ENCODE measurements at places on chromosomes 7 and 10.
A peak's percentile ranks its signal among the peaks of the same experiment; 100 is the strongest.

DNA sequence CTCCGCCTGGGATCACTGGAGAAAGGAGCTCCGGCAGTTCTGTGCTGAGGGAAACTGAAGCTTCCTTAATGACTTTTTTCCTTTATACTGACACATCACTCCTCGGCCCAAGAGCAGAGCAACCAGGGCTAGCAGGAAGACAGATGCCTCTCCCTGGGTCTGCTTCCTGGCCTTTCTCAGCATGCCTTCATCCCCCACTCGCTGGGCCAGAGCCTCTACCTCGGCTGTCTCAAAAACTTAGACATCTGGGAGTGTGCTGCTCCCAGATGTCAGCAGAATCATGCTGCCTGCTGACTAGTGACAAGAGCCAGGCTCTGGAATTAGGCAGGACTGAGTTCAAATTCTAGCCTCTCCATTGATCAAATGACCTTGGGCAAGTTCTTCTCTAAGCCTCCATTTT lies 24.4 kb upstream of the LRRC4 start:
- peaks cover 8% of the 10 kb centered on the region for H3K36me3 ChIP-seq
- DNase-seq, result no peak
- H3K4me1 ChIP-seq, result peaks cover 42% of the 10 kb centered on the region
- H3K27me3 ChIP-seq, result no peaks in the 10 kb centered on the region
- H3K4me3 ChIP-seq, result no peak overlapping the region
- H3K27ac ChIP-seq, result no peak overlapping the region

GRCh38 chr7:73395538-73396503 lies 37.8 kb upstream of the FZD9 start:
- H3K36me3 ChIP-seq, result no peaks in the 10 kb centered on the region
- no peak overlapping the region for H3K27ac ChIP-seq
- DNase-seq, result no peak
- no peak overlapping the region for H3K4me3 ChIP-seq

- H3K4me1 ChIP-seq, result no peaks in the 10 kb centered on the region
- H3K27ac ChIP-seq, result no peak overlapping the region
- H3K27me3 ChIP-seq, result no peaks in the 10 kb centered on the region
- DNase-seq, result no peak
Measured at GRCh38 chr10:72832701-72833100, 60.8 kb upstream of the OIT3 start.

DNA sequence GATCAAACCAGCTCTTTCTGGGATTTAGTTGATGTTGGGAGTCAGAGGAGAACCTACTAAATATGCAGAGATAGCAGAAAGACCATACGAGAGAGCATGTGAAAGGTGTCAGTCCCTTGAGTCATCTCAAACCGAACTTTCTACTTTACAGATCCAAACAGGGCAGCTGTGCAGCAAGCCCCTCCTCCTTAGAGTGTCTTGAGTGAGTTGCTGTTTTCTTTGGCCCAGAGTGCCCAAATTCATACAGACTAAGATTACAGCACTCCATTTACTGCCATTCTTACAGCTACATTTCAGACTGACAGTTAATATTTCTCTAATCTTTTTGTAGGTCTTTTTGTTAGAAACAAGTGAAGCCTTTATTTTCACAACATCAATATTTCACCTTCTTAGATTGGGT lies 53.4 kb downstream of the NRCAM start:
- no peaks in the 10 kb centered on the region for H3K36me3 ChIP-seq
- H3K27me3 ChIP-seq, result peaks cover 5% of the 10 kb centered on the region
- H3K4me3 ChIP-seq, result no peak overlapping the region
- DNase-seq, result no peak
- no peaks in the 10 kb centered on the region for H3K4me1 ChIP-seq
- no peak overlapping the region for H3K27ac ChIP-seq

GRCh38 chr10:33791272-33791660 lies 456.8 kb upstream of the NRP1 start:
- no peak for DNase-seq
- H3K27ac ChIP-seq, result no peak overlapping the region
- no peak overlapping the region for H3K4me3 ChIP-seq
- no peaks in the 10 kb centered on the region for H3K36me3 ChIP-seq
- H3K4me1 ChIP-seq, result no peaks in the 10 kb centered on the region

GRCh38 chr7:22651036-22651435 lies 76.0 kb upstream of the IL6 start:
- no peak overlapping the region for H3K4me3 ChIP-seq
- DNase-seq, result no peak
- no peak overlapping the region for H3K27ac ChIP-seq
- peaks cover 13% of the 10 kb centered on the region for H3K36me3 ChIP-seq

DNA sequence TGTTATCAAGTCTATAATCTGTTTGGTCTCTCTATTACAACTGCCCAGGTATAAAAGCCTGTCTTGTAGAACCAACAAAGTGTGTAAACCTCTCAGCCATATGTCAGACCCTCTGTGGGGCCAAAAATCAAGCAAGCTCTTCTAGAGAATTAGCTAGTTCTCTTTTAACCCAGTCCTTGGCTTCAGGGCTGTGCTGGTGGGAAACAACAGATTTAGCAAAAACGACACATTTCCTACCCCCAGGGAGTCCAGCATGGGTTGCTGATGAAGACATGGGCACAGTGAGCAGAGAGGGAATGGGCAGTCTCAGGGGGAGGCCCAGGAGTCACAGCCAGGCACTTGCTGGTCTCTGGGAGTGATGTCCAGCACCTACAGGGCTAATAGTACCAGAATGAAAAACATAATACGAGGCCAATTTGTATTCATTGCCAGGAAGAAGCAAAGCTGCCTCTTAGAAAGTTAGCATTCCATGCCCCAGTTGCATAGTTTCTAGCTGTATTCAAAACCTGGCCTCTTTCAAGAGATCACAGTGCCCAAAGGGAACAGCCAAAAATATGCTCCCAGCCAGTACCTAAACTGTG lies 80.1 kb downstream of the FRMD4A start:
- no peak overlapping the region for H3K4me3 ChIP-seq
- H3K4me1 ChIP-seq, result no peaks in the 10 kb centered on the region
- DNase-seq, result no peak
- H3K27me3 ChIP-seq, result peaks cover 9% of the 10 kb centered on the region
- no peaks in the 10 kb centered on the region for H3K36me3 ChIP-seq

DNA sequence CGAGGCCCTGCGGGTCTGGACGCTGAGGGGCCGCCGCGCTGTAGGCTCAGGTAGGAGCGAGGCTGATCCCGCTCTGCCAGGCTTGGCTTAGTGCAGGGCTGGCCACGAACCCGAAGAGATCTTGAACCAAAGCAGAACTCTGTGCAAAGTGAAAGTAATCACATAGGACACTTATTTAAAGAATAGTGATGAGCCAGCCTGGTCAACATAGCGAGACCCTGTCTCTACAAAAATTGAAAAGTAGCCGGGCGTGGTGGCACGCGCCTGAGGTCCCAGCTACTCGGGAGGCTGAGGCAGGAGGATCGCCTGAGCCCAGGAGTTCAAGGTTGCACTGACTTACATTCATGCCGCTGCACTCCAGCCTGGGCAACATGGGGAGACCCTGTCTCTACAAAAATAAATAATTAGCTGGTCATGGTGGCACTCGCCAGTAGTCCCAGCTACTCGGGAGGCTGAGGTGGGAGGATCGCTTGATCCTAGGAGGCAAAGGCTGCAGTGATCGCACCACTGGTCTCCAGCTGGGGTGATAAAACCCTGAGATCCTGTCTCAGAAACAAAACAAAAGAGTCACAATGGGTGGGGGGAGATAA lies 541 bp downstream of the ZSCAN25 start:
- peak overlapping the region; percentile 94 for H3K27ac ChIP-seq
- no peak for DNase-seq
- peaks cover 35% of the 10 kb centered on the region for H3K36me3 ChIP-seq
- peak overlapping the region; percentile 96 for H3K4me3 ChIP-seq
- H3K27me3 ChIP-seq, result peaks cover 4% of the 10 kb centered on the region

GRCh38 chr10:49560526-49560925 lies 21.6 kb upstream of the ERCC6 start:
- no peak overlapping the region for H3K27ac ChIP-seq
- H3K27me3 ChIP-seq, result peaks cover 4% of the 10 kb centered on the region
- no peaks in the 10 kb centered on the region for H3K36me3 ChIP-seq
- no peaks in the 10 kb centered on the region for H3K4me1 ChIP-seq

- H3K27me3 ChIP-seq, result no peaks in the 10 kb centered on the region
- H3K4me3 ChIP-seq, result no peak overlapping the region
- H3K27ac ChIP-seq, result no peak overlapping the region
- no peaks in the 10 kb centered on the region for H3K4me1 ChIP-seq
Measured at GRCh38 chr7:20021831-20022230, 195.4 kb downstream of the MACC1 start.

- DNase-seq, result no peak
- H3K27me3 ChIP-seq, result peaks cover 4% of the 10 kb centered on the region
- H3K36me3 ChIP-seq, result no peaks in the 10 kb centered on the region
- H3K4me3 ChIP-seq, result no peak overlapping the region
- H3K27ac ChIP-seq, result no peak overlapping the region
Measured at GRCh38 chr10:47269294-47269693, 30.7 kb upstream of the GDF10 start.

DNA sequence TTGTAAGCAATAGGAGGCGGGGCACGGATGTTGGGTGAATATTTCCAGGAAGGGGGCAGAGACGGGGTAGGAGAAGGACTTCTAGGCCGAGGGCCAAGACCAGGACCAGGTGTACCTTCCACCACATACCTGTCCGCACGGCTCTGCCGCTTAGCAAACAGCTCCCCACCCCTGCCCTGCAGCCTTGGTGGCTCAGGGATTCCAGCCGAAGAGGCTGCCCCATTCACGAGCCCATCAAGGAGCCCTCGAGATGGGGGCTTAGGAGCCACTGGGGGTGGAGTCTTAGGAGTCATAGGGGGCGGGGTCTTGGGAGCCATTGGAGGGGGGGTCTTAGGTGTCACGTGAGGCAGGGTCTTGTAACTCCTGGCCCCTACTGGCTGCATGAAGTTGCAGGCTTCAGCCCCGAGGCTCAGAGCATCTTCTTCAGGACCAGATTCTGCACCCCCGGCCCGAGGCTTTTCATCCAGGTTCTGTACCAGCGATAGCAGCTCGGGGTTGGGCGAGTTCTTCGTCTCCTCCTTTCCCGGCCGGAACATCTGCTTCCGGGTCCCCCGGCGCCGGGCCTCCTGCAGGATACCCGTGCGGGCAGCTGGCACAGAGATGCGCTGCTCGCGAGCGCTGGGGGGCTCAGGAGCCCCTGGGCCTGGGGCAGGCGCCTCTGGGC lies 6.1 kb upstream of the MYOZ1 start:
- H3K27me3 ChIP-seq, result peaks cover 12% of the 10 kb centered on the region
- H3K36me3 ChIP-seq, result no peaks in the 10 kb centered on the region
- peak overlapping the region; percentile 41 for H3K4me3 ChIP-seq
- peaks cover 23% of the 10 kb centered on the region for H3K4me1 ChIP-seq

- no peak overlapping the region for H3K27ac ChIP-seq
- H3K36me3 ChIP-seq, result no peaks in the 10 kb centered on the region
- DNase-seq, result no peak
- peaks cover 2% of the 10 kb centered on the region for H3K27me3 ChIP-seq
- no peak overlapping the region for H3K4me3 ChIP-seq
Measured at GRCh38 chr10:44301781-44302355, 83.0 kb downstream of the CXCL12 start.

GRCh38 chr7:68542831-68543230 lies 1055.4 kb upstream of the AUTS2 start:
- no peaks in the 10 kb centered on the region for H3K4me1 ChIP-seq
- DNase-seq, result no peak
- no peaks in the 10 kb centered on the region for H3K36me3 ChIP-seq
- no peak overlapping the region for H3K27ac ChIP-seq

DNA sequence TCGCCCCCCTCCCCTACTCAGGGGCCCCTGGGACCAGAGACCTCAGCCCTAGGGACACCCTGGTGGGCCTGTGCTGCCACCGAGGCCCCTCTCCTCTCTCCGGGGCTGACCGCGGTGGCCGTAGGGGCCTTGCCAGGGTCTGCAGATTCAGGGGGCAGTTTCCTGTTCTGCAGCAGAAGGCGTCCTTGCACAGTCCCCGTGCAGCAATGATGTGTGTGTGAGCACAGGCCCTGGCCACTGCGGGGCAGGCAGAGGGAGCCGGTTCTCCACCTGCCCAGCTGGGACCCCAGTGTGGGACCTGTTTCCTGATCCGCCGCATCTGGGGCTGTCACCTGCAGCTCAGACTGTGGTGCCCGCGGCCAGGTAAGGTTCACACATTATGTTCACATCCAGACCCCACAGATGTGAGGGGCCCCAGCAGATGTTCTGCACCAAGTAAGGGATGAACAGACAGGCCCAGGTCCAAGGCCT lies 60.7 kb upstream of the DNAJB6 start:
- H3K27ac ChIP-seq, result no peak overlapping the region
- H3K36me3 ChIP-seq, result peaks cover 1% of the 10 kb centered on the region
- no peak overlapping the region for H3K4me3 ChIP-seq
- peaks cover 18% of the 10 kb centered on the region for H3K4me1 ChIP-seq
- peaks cover 2% of the 10 kb centered on the region for H3K27me3 ChIP-seq

DNA sequence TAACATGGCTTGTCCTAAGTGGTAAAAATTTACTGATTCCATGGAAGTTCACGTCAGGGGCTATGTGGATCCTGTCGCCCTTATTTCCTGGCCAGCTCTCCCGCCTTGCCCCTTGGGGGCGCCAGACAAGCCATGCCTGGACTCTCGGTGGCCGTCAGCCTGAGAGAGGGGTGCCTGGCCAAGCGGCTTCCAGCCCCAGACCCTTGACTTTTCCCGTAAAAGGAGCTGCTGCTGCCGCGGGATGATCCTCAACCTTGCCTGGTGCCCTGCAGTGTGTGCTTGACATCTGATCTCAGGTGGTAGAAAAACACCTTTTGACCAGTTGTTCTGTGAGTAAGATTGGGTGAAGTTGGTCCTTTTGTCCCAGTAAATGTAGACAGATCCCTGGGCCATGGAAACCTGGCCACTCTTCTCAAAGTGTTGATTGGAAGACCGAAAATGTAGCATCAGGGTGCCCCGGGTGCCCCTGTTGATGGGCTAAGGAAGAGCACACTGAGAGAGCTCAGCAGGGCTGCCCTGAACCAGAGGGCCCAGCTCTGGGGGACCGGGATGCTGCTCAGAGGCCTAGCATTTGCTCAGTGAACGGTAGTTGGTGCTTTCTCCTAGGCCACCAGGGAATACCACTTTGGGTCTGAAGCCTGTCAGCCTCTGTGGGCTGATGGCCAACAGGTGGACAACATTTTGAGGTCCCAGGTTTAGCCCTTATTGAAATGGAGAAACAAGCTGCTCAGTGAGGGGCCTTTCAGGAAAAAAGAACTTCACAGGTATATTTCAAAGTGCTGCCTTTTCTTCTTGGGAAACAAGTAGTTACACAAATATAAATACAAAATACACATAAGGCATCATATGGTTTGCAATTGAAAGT lies 162.5 kb downstream of the LRMDA start:
- no peak overlapping the region for H3K27ac ChIP-seq
- no peaks in the 10 kb centered on the region for H3K4me1 ChIP-seq
- no peak for DNase-seq
- H3K4me3 ChIP-seq, result no peak overlapping the region

- no peak overlapping the region for H3K27ac ChIP-seq
- H3K4me3 ChIP-seq, result no peak overlapping the region
- no peaks in the 10 kb centered on the region for H3K27me3 ChIP-seq
- H3K4me1 ChIP-seq, result no peaks in the 10 kb centered on the region
Measured at GRCh38 chr10:48990226-48990625, 50.6 kb upstream of the LRRC18 start.

DNA sequence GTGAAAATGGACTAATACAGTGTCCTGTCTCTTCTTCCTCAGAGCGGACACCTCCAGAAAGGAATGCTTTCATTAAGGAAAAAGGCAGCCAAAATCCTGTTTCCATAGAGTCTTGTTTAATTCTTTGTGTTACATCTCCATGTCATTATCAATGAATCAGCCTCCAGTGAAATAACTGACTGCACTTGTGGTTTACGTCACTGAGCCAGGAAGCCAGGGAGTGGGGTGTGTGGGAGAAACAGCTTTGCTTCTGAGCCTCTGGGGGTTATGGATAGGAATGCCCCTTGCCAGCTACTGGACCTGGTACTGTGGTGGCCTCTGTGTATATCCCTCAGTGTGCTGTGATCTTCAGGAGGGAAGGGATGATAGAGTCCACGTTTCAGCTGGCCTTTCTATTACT lies 416.8 kb downstream of the GALNT17 start:
- no peak overlapping the region for H3K27ac ChIP-seq
- DNase-seq, result no peak
- no peaks in the 10 kb centered on the region for H3K4me1 ChIP-seq

All from activated T-helper 1 cell treated with anti-CD3 and anti-CD28 coated beads, Interleukin-12 subunit alpha, Interleukin-12 subunit beta, Interleukin-2, Interleukin-4 antibody, amounts not matched to agents 30 ng/mL and 10 ng/mL and 1 ng/mL, durations not matched to agents 14 hours and 24 hours and 36 hours (primary cell).